ENCODE measurements at places on chromosomes 16 and 17. TPM values are rescaled to one million over a fixed set of nuclear protein-coding genes. Genes with fewer than 3 reads are reported as not detected.

Gene CEMP1
- total RNA-seq = 0.50 TPM

Gene C16orf74
- total RNA-seq = 0.46 TPM

Gene RASD1
- 1.2 TPM for total RNA-seq

Gene CTRB2
- total RNA-seq = not detected

Gene PPY
- total RNA-seq = not detected

Gene BAIAP3
- total RNA-seq = 0.34 TPM

Gene KIF18B
- 49.8 TPM for total RNA-seq

Gene HOXB7
- total RNA-seq = 1.1 TPM

Gene YBX2
- total RNA-seq = 1.7 TPM

All from activated naive CD4-positive, alpha-beta T cell treated with anti-CD3 and anti-CD28 coated beads, Interleukin-2, amount 50 U/mL, for 72 hours (primary cell).